ENCODE measurements at places on chromosomes 11 and 22.

DNA sequence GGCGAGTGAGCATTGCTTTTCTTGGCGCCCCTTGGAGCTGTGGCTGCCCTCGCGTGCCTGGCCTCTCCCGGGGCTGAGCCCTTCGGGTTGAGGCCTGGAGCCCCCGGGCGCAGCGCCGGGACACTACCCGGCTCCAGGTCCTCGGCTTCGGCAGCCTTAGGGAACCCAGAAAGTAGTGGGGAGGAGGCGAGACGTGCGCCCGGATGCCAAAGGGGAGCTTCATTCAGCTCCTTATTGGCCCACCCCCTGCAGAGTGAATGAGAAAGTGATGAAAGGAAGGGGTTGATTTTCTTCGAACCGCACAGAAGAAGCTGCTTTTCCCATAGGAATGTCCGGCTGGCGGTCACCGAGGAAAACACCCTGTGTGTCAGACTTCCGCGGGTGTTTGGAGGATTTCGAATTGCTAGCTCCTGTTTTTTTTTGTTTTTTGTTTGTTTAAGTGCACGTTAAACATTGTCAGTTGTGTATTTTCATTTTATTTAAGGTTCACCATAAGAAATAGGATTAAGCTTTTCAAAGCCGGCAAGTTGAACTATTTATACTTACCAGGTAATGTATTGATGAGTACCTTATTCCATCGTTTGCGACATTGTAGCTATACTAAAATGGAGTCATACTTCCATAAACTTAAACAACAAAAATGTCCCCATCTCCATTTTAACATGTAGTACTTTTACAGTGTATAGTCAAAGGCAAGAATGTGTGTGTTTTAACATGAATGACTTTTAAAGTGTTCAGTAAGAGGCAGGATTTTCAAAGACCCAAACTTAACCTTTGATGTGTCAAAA, 841 bp upstream of the EIF4G2 start:
- DNase-seq = peak; percentile 72

GRCh38 chr11:112303616-112304015, 43.0 kb upstream of the PLET1 start:
- no peak for DNase-seq

- DNase-seq = no peak
These were observed 13.2 kb downstream of the TKFC start for GRCh38 chr11:61345954-61346843.

GRCh38 chr11:17077240-17077519, 287 bp downstream of the RPS13 start:
- no peak for DNase-seq

- no peak for DNase-seq
These were observed 11.6 kb downstream of the UVRAG start for GRCh38 chr11:75826461-75827230.

- DNase-seq = no peak
These were observed 118.6 kb upstream of the RASSF10 start for GRCh38 chr11:12890476-12890875.

GRCh38 chr22:31503211-31503964, 7.1 kb downstream of the SFI1 start:
- DNase-seq = no peak

GRCh38 chr11:123408619-123409455, 21.2 kb upstream of the GRAMD1B start:
- DNase-seq = no peak

GRCh38 chr11:71443736-71444445, 4.3 kb downstream of the DHCR7 start:
- no peak for DNase-seq

- no peak for DNase-seq
These were observed 54.3 kb upstream of the TNRC6B start for GRCh38 chr22:40123387-40123786.

- DNase-seq = no peak
These were observed 65.0 kb downstream of the LRRC32 start for GRCh38 chr11:76605338-76606074.

- no peak for DNase-seq
These were observed 11.6 kb downstream of the TOP3B start for GRCh38 chr22:21970800-21971617.

DNA sequence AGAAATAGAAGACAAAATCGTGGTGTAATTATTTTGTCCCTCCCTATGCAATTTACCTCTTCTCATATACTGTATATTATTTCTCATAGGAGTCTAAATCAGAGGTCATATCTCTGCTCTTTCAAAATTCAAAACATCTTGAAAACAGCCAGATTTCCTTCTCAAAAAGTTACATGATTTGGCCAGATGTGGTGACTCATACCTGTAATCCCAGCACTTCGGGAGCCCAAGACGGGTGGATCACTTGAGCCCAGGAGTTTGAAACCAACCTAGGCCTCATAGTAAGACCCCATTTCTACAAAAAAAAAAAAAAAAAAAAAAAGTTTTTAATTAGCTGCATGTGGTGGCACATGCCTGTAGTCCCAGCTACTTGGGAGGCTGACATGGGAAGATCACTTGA, 29.0 kb upstream of the DNAJB7 start:
- no peak for DNase-seq

- DNase-seq = no peak
These were observed 19.5 kb downstream of the RPL27A start for GRCh38 chr11:8701891-8702597.

GRCh38 chr11:72058416-72059034, 21.8 kb downstream of the NUMA1 start:
- DNase-seq = no peak

DNA sequence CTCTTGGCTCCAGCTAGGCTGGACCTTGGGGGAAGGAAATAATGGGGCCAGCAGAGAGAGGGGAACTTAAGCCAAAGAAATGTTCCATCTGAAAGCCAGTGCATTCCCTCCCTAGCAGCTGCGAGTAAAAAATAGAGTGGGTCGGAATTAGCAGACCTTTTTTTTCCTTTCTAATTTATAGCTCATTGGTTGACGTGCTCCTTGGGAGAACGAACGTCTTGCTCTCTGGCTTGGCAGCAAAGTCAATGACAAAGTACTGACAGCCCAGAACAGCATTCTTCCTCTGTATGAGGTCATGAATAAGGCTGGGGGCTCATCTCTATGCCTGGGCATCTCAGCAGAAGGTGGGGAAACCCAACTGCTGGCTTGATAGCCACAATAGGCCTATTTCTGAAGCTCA, 65.0 kb downstream of the SEZ6L start:
- DNase-seq = no peak

GRCh38 chr11:66443602-66444001, 5.0 kb upstream of the MRPL11 start:
- no peak for DNase-seq

DNA sequence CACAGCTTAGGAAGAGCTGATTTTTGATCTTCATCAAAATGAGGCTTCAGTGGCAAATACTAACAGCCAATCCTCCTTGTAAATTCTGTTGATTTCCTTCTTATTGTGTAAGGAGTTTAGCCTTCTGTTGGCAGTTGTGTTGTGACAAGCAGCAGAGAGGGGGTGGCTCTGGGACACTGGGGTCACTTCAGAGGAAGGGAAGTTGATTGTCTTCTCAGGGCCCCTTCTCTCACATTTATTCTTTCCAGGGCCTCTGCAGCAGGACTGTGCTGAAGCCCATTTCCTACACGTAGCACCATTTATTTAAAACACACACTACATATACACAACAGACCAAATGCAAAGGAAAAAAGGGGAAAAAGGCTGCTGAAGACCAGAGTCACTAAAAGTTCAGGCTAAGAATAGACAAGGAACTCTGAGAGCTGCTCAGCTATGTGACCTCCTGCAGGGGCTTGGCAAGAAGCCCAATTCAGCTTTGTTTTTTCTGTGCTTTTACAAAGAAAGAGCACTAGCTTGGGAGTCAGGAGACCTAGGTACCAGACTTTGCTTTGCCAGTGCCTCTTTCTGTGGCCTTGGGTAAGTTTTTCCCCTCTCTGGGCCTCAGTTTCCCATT, 28.3 kb upstream of the UPB1 start:
- DNase-seq = no peak

DNA sequence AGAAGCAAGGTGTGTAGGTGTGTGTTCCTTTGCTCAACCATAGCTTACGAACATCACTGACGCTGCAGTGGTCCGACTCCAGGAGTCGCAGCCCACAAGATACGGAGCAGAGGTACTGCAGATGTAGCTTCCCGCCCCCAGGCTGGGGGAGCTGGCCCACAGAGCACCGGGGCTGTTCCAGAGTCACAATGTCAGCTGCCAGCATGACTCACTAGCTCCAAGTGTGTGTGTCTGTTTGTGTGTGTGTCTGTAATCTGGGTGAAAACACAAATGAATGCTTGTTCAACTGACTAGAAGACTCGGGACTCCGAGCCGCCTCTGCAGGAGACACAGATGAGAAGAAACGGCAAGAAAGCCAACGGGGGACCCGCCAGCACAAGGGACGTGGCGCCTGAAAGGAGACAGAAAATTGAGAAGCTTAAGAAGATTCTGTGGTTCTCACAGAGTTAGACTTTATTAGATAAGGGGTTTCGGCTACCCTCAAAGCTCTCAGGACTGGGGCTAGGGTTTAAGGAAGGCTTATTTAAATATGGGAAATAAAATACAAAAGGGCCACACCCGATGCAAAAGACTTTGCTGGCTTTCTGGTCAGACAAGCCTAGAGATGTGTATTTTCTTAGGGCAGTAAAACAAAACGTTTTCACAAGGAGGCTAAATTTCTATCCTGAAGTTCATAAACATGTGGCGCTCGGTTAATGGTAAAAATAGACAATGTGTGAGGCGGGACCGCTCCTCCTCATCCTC, 10.7 kb downstream of the VSIG10L2 start:
- DNase-seq = no peak

- peak; percentile 45 for DNase-seq
These were observed 774 bp upstream of the E2F8 start for GRCh38 chr11:19241260-19242178.

GRCh38 chr22:49660794-49661781, 166.6 kb downstream of the BRD1 start:
- DNase-seq = no peak

GRCh38 chr11:124080327-124081001, 34.8 kb upstream of the VWA5A start:
- DNase-seq = no peak

DNA sequence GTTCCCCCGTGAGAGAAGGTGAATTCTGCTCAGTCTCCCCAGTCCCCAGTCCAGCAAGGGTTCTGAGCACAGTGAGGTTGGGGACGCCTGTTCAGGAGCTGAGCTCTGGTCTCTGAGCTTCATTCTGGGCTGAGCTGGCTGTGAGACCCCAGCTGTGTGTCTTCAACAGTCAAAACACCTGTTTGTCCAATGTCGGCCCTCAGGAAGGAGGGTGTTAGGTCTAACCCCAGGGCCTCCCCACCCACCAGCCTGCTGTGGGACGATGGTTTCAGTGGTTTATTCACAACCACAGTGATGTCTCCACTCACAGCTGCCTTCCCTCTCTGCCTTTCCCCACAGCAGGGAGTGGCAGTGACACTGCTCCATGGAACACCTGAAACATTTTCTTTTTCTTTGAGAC, 1282.9 kb downstream of the TBC1D22A start:
- no peak for DNase-seq

DNA sequence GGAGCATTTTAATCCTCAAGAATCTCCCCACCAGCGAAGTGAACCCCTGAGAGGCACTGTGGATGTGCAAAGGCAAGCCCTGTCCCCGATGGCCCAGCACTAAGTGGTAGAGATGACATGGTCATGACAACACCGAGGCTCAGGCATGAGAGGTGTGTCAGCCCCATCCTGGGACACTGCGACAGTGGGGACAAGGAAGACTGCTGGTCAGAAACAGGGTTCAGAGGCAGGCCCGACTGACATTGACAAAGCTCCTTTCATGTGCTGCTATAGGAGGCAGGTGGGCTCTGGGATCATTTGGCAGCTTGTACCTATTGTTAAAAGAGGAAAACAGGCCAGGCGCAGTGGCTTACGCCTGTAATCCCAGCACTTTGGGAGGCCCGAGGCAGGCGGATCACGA, 54.3 kb upstream of the MYEOV start:
- DNase-seq = no peak

- DNase-seq = no peak
These were observed 40.9 kb downstream of the CSRP3 start for GRCh38 chr11:19160847-19161246.

GRCh38 chr22:39524089-39524752, 3.9 kb downstream of the ATF4 start:
- no peak for DNase-seq

DNA sequence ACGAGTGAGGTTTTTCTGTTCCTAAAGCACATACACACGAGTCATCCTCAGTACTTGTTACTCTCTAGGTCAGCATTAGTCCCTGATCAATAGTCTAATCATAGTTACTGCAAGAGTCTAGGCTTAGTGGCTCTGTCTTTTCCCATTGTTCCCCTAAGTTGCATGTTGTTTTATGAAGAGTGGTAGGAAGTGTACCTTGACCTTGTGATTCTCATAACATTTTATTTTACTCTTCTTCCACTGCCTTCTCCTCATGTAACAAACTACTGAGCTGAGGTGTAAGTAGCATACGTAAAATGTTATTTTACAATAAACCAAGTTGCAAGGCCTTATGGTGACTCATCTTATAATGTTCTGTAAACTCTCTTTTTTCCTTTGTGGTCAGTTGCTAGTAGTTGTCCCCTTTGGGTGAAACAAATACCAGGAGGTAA, 15.0 kb downstream of the METTL15 start:
- DNase-seq = no peak

- DNase-seq = no peak
These were observed 9.2 kb upstream of the TPCN2 start for GRCh38 chr11:69039501-69039900.

DNA sequence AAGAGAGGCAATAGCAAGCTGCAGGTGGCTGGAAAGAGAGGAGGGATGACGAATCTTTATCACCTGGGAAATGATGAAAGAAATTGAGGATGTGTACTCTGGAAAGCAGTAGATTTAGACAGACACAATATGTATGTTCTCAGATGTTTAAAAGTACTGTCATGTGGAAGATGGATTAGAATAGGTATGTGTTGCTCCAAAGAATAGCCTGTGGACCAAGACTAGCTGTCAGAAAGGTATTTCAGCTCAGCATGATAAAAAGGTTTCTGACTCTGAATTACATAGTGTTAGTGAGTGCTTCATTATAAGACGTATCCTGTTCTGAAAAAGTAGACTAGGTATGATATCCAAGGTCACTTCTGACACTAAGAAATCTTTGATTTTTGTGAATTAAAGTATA, 322.4 kb downstream of the CNTN5 start:
- no peak for DNase-seq

DNA sequence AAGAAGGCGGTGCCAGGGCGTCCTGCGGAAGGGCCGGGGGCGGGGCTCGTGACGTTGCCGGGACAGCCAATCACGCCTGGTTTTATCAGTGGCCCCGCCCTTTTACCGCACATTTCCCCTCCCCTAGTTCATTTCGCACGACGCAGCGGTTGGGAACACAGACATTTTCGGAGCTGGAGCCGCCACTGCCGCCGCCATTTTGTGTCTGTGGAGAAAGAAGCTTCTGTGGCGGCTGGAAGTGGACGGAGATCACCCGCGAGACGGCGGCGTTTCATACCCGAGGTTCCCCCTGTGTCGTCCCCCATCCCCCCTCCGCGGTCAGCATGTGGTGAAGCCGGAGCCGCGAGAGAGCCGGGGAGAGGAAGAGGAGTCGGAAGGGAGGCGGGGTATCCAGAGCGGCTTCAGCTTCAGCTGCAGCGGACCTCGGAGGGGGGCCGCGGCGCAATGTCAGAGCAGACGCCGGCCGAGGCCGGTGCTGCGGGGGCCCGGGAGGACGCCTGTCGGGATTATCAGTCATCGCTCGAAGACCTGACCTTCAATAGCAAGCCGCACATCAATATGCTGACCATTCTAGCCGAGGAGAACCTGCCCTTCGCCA, at the start of gene PCF11:
Gene PCF11, plus strand, starts transcription at position 136 of the 598 bp plus-strand sequence. Its CDS starts 309 bp downstream, at position 445.
- no peak for DNase-seq

GRCh38 chr11:119447664-119448242, 24.8 kb upstream of the THY1 start:
- DNase-seq = no peak

GRCh38 chr11:59756845-59757244, 1.7 kb downstream of the STX3 start:
- no peak for DNase-seq

Measured in neuronal stem cell (in vitro differentiated cells).